ENCODE measurements at places on chromosomes 16 and 17. TPM values are rescaled to one million over a fixed set of nuclear protein-coding genes. Genes with fewer than 3 reads are reported as not detected.

MYH2 gene
- 0.78 TPM for total RNA-seq

KIFC3 gene
- 117 TPM for total RNA-seq

ZG16 gene
- not detected for total RNA-seq

DNA sequence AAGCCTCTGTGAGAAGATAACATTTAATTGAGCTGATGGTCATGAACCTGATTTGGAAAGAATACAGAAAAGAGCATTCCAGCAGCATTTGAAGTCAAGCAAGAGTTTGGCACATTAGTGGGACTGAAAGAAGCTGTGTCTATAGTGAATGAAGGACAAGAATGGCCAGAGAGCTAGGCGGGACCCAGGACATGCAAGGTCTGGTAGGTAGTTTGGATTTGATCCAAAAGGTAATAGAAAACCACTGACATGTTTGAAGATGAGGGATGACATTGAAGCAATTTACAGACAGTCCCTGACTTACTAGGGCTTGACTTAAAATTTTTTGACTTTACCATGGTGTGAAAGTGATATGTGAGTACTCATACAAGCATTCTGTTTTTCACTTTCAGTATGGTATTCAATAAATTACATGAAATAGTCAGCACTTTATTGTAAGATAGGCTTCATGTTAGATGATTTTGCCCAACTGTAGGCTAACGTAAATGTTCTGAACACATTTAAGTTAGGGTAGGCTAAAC, 7.6 kb downstream of the CYB5B start:
- no peak for DNase-seq

GRCh38 chr16:65116818-65117430, 4.9 kb downstream of the CDH11 start:
- DNase-seq = no peak

DNA sequence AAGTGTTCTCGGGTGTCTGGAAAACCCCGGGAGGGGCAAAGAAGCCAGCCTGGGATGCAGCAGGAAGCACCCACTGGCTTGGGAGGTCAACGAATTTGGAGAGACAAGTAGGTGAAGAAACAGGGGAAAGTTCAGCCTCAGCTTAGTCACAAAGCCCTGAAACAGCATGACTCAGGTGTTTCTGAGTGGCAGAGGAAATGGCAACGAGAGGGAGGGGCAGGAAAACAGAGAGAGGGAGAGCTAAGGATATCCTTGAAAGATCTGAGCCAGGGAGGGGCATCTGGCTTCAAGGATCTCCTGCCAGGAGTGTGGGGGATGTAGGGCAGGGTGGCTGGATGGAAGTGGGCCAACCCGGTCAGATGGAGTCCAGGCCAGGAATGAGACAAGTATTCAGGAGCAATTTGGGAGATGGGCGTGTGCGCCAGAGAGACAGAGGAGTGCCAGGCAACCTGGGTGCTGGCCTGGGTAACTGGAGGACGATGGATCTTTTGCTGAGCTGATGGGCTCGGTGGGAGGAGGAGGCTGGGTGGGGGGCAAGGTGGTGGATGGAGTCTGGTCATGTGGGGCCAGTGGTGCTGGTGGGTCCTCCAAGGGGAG, 27.2 kb downstream of the ABCC3 start:
- peak; percentile 74 for DNase-seq

GRCh38 chr16:10493276-10493675, 87.1 kb downstream of the EMP2 start:
- DNase-seq = no peak

- DNase-seq = no peak
Observed at GRCh38 chr17:2082003-2082781, 27.3 kb downstream of the HIC1 start.

Measured in ureter (tissue), 1 donor.